ENCODE measurements at places on chromosomes 7 and 10.

DNA sequence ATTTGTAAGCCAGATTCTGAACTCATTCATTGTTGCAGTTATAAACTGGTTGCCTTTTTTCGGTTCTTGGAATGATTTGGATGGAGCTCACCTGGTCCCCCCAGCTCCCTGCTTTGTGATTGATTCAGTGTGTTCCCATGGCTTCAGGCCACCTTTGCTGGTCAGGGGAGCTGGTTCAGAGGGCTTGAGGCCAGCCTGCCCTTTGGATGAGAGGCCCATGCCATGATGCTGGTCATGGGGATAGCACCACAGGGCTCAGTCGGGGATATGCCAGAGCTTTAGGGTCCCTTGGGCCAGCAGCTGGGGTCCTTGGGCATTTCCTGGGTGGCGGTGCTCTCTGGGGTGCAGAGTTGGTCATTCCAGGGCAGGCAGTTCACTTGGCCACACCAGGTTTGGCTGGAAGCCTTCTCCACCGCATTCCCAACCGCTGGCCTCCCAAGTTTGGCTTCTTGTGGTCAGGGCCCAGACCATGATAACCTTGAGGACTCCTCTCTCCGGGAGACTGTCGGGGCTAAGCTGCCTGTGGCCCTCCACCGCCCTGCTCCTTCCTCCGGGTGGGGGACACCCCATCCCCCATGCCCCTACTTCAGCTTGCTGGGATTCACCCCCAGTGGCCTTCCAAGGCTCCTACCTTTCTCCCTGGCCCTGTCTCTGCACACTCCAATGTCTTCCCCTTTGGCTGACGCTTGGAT lies 65.1 kb downstream of the MGMT start:
- no peak for DNase-seq

GRCh38 chr10:88070080-88070880 lies 206.9 kb downstream of the PTEN start:
- no peak for DNase-seq

DNA sequence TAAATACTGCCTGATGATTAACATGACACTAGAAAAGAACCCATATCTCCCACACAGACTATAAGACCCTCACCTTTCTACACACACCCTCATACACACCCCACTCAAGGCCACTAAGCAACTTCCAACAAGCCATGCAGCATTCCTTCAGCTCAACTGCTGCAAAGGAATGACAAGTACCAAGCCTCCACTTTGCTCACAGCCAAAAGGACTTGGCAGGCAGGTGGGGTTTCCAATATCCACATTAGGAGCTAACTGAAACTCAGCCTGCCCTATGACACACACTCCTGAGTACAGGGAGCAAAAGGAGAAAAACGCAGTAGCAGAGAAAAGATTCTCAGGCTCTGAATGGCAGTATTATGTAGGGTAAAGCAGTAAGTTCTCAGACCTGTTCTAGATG lies 13.4 kb downstream of the USP54 start:
- no peak for DNase-seq

DNA sequence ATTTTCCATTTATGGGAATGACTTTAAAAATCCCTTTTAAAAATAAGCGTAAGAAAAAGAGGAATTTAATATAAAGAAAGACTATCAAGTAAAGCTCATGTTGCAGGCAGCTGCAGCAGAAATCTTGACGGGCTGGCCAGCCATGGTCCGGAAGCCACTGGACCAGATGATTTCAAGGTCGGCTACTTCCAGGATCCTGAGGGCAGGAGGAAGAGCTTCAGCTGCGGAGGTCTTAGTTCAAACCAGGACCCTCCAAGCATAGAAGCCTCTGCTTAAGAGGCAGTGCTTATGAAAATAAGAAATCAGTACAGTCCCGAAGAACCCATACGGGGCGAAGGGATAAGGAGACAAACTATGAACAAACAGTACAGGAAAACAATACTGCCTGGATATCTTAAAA lies 220.2 kb upstream of the CELF2 start:
- DNase-seq = no peak

- no peak for DNase-seq
Observed at GRCh38 chr10:29130190-29130673, 158.6 kb upstream of the LYZL1 start.

GRCh38 chr10:58653139-58653538 lies 140.5 kb downstream of the BICC1 start:
- no peak for DNase-seq

- DNase-seq = no peak
Observed at GRCh38 chr10:55668326-55668922, 692.6 kb downstream of the ZWINT start.

GRCh38 chr7:34747176-34747781 lies 89.3 kb downstream of the NPSR1 start:
- DNase-seq = no peak

GRCh38 chr7:157645539-157645938 lies 308.7 kb downstream of the DNAJB6 start:
- no peak for DNase-seq

DNA sequence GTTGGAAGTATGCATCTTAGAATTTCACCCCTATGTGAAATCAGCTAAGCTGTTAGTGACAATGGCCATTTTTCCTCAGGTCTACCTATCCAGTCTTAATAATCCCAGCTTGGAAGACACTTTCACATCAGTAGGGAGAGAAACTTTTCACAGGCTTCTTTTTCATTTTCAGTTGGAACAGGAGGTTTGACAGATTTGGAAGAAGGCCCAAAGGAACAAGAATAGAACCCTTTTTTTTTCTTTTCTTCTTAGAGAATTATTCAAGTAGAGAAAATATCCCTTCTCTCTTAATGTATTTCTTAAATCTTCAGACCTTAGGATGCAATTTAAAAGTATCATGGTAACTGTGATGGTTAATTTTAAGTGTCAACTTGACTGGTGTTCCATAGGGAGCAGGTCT lies 410.5 kb upstream of the C7orf33 start:
- no peak for DNase-seq

- DNase-seq = no peak
Observed at GRCh38 chr7:99229234-99229633, 21.3 kb upstream of the KPNA7 start.

- DNase-seq = no peak
Observed at GRCh38 chr7:90413185-90413528, 9.9 kb downstream of the CLDN12 start.

DNA sequence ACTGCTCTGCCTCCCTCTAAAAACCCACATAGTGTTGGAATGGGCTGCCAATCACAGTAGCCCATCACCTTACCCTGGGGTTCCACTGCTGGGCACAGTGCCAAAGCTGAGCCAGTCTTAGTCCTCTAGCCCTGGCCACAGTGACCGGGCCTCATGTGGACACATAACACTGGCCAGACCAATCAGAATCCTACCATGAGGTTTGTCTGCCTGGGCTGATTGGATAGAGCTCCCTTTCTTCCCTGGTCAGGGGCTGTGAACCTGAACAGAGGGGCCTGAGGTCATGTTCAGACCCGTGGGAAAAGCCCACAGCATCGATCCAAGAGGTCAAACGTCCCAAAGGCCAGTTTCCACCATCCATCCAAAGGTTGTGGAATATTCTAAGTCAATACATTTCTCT lies 6.1 kb downstream of the DLG5 start:
- no peak for DNase-seq

DNA sequence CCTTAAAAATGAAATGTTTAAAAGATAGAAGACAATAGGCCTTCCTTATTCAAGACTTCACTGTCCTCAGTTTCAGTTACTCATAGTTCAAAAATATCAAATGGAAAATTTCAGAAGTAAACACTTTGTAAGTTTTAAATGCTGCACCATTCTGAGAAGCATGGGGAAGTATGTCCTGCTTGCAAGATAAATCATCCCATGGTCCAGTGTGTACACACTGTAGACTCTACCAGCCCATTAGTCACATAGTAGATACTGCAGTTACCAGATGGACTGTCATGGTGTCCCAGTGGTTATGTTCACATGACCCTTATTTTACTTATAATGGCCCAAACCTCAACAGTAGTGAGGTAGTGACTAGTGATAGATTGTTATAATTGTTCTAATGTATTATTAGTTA lies 69.5 kb downstream of the PTPN12 start:
- DNase-seq = no peak

Data from activated naive CD4-positive, alpha-beta T cell treated with anti-CD3 and anti-CD28 coated beads for 36 hours (primary cell).